NCI-H82 (cell line): ENCODE measurements at places on chromosomes 6 and 20.

GRCh38 chr20:25011831-25012241 is 19.3 kb upstream of the APMAP start:
- DNase-seq: no peak

DNA sequence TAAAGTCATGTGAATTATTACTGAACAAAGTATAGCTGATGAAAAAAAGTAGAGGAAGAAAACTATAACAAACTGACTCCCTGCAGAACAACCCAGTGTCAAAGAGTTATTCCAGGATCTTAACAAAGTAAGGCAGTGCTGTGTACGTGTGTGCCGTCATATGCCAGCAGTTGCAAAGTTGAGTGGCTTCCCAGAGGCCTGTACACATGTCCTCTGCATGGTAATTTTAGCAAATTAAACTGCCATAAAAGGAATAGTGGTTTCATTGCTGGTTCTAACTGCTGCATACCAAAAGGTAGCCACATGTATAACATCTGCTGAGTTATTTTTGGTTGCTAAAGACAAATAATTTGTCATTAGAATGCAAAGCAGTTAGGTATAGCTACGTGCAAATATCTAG is 44.8 kb downstream of the RIPOR2 start:
- DNase-seq: no peak

- no peak for DNase-seq
Observed at GRCh38 chr20:58573257-58573656, 58.1 kb upstream of the APCDD1L start.

GRCh38 chr20:60764771-60765170 is 487.3 kb upstream of the CDH4 start:
- no peak for DNase-seq

GRCh38 chr6:7188492-7188891 is 80.7 kb downstream of the RREB1 start:
- no peak for DNase-seq
